Esophagus squamous epithelium (tissue), 5 donors: ENCODE measurements at places on chromosomes 4 and X.

DNA sequence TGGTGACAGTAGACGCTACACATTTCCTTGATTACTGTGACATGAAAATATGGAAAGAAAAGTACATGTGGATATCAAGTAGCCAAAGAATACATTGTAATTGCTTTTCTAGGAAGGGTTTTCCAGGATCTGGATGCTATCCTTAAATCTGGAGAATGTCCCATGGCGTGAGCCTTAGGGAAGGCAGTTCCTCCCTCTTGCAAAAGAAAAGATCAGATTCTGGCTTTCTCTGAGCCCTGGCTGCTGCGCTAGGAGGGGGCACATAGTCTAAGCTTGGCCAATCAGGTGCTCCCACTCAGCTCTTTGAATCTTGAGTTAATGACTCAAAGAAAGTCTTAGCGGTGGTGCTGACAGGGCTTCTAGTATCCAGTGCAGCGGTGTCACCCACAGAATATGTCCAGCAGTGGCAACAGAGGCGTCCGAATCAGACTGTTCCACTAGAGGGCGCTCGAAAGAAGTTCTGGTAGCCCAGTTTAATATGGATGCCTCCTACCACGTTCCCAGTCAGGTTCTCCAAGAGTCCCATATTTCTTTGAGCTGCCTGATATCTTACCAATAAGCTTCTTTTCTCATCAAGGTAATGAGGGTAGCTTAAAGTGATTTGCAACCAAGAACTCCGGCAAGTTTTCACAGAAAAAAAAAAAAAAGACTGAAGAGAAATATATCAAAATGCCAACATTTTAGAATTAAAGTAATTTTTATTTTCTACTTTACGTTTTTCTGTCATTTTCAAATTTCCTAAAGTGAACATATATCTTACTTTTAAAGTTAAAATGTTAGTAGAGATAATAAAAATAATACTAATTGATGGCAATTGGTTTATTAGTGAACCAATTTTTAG lies 213.4 kb upstream of the S100G start:
- no peak for DNase-seq

- no peak for DNase-seq
Observed at GRCh38 chr4:62835631-62836030, 1573.6 kb downstream of the TECRL start.

DNA sequence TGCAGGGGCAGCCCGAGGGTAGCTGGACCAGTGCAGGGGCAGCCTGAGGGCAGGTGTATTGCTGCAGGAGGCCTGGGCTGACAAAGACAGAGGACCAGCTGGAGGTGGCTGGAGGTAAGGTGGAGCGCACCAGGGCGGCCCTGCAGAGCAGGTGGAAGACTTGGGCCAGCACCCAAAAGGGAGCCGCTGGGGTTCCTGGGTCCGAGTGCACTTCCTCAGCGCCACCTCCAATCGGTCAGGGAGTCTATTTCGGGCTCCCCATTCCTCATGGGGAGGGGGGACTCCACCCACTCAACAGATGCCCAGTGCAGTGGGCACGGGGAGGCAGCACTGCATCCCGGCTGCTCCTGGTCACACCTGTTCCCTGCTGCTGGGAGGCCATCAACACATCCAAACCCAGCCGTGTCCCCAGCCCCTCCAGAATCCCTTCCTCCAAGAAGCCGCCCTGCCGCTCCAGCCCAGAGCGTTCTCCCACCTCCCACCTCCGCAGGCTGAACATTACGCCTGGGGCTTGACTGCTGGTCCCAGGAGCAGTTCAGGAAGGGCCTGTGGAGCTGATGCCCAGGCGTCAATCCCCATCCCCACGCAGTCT lies 1.5 kb downstream of the LRPAP1 start:
- no peak for DNase-seq

- DNase-seq = no peak
Observed at GRCh38 chrX:9362363-9362928, 102.4 kb upstream of the TBL1X start.

DNA sequence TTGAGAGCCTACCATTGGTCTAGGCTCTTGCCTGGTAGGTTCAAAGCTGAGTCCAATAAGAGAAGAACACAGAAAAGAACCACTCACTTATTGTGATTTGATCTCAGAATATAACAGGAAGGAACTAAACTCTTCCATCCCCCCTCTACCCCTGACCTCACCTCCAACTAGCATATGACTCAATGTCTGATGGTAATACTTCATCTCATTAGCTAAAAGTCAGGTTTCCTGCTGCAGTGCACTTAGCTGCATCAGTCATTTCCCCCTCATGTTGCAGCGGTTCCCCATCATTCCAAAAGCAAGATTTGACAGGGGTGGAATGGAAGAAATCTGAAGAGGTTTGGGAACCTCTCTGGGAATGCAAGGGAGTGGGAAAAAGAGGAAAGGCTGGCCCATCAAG lies 289.5 kb downstream of the SMARCA1 start:
- no peak for DNase-seq

DNA sequence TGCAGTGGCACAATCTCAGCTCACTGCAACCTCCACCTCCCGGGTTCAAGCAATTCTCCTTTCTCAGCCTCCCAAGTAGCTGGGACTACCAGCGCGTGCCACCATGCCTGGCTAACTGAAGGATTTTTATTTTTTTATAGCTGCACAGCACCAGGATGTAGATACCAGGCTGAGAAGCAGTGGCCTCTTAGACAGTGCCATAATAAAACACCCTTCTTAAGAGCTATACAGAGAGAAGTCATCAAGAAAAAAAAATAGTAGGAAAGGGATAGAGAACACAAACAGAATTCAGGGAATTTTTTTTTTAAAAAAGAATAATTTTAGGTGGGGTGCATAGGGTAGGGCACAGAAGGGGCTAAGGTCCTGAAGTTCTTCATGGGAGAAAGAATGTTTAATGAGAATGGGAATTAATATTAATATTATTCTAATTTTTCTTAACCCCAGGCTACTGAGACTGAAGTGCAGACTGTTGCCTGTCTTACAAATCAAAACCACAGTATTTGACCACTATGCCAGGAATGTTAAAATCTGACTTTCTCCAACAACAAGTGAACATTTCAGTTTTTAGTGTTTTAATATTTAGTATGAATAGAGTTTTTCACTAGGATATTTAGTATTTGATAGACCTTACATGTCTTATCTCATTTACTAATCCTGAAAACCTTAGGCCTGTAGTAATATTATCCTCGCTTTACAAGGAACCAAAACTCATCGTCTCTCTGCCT lies 146.7 kb downstream of the KCNIP4 start:
- DNase-seq = no peak

DNA sequence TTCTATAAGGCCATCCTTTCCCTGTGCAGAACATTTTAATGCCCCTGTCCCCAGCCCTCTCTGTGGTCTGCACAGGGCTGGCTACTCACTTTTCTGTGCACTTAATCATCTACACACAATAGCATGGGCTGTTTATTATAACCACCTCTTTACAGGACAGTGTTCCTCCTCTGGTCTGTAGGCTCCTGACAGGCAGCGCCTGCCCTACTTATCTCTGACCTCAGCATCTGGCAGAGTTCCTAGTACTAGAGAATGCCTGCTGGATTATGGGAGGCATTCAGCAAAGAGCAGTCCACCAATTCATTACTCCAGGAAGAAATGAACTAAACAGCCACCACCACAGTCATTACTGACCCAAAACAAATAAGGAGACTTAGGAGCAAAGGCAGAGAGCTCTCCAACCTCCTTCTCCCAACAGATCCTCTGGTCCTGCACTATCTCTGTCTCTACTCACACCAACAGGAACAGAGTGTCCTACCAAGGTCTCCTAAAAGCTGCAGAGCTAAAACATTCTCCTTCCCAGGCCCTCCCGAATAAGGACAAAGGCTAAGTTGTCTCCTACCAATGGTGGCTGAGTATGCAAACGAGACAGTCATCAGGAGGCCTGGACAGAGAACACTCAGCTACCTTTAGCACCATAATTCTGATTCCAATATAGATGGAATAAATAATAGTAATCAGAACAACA lies 279.2 kb downstream of the QDPR start:
- DNase-seq = no peak

- no peak for DNase-seq
Observed at GRCh38 chrX:317424-318067, 1.1 kb downstream of the GTPBP6 start.

- no peak for DNase-seq
Observed at GRCh38 chrX:29662101-29662500, 553.3 kb upstream of the MAGEB2 start.

DNA sequence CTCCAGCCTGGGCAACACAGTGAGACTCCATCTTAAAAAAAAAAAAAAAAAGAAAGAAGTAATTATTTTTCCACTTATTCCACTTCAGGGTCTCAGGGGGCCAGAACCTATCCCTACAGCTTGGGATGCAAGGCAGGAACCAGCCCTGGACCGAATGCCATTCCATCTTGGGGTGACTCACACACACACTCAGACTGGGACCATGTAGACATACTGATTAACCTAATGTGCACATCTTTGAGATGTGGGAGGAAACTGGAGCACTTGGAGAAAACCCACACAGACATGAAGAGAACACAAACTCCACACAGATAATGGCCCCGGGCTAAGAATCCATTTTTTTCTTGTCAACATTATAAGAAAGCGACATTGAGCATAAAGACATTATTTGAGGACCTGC lies 132.5 kb downstream of the PTTG2 start:
- DNase-seq = no peak

GRCh38 chr4:28654618-28655017 lies 1794.0 kb downstream of the STIM2 start:
- no peak for DNase-seq

GRCh38 chr4:87911252-87911774 lies 64.2 kb upstream of the SPP1 start:
- no peak for DNase-seq

DNA sequence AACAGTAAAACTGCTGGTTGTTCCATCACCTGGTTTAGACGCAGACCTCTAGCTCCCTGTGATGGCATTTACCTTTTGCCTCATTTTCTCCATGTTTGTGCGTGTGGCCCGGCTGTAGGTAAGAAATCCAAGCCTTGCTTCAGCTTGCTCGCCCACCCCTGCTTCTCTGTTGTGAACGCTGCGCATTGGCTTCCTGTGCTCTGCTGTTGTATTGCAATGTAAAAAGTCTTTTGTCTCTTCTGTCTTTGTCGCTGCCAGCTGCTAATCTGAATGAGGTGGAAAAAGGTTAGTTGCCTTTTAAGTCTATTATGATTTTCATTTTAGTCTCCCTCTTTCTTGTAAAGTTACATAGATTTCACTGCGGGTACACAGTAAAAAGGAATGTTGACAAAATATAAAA lies 127.3 kb upstream of the PACRGL start:
- no peak for DNase-seq

GRCh38 chrX:153538424-153538823 lies 21.0 kb downstream of the ATP2B3 start:
- DNase-seq = no peak

DNA sequence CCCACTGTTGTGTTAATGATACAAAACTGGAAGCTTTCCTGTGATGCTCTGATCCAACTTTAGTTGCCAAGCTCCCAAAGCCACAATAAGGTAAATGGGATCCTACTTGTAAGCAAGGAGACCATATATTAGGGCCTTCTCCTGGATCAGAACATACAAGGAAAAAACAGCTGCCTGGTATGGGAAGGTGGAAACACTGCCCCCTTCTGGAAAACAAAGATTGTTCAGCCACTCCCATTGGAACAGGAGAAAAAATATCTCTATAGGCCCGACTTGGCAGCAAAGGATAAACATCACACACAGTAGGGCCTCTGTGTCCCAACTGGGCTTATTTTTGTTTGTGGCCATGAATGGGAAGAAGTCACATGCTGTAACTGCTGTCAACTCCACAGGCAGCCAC lies 166.5 kb downstream of the TBX22 start:
- no peak for DNase-seq

- no peak for DNase-seq
Observed at GRCh38 chr4:7890635-7891393, 48.8 kb downstream of the AFAP1 start.

GRCh38 chr4:6430927-6431326 lies 41.5 kb downstream of the PPP2R2C start:
- DNase-seq = no peak

DNA sequence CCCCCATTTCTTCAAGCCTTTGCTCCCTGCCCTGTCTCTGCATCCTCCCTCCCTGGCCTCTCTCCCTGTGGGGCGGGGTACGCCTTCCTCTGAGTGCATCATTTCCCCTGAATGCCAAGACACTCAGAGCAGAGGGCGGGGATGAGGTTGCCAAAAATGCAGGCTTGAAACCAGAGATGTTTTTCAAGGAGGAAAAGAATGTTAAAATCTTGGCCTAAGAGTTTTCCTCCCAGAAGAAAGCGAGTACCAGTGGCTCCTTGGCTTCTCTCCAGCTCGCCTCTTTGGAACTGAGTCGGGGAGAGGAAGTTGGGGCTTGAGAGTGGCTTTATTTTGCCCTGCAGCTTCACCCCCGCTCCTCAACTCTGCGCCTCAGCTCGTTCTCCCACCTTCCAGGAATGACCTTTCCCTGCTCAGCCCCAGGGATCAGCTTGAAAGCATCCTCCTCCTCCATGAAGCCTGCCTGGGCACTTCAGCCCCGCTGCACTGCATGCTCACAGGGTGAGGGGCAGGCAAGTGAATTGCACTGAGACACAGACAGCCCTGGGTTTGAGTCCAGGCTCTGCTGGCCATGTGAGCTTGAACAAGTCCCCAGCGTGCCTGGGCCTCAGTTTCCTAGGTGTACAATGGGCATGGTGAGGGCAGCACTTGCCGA lies 57.5 kb upstream of the SORCS2 start:
- no peak for DNase-seq

DNA sequence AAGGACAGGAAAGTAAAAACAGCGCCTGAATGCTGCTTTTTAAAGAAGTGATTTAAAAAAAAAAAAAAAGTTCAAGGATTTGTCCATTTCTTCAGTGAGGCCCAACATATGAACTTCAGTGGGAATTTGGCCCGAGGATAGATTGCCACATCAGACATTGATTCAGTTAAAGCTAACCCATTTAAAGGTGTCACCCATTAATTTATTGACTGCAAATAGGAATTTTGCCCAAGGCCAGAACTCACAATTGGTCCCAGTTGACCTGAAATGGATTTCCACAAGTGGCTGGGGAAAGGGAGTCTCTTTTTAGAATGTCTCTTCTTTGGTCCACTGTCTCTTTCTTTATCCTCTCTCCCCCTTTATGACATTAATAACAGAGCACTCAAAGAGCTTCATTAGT lies 86.5 kb upstream of the RPL34 start:
- no peak for DNase-seq

- no peak for DNase-seq
Observed at GRCh38 chr4:13542577-13543031, 1.7 kb downstream of the NKX3-2 start.

GRCh38 chr4:148881860-148882643 lies 439.8 kb upstream of the NR3C2 start:
- DNase-seq = no peak

- DNase-seq = no peak
Observed at GRCh38 chrX:77527233-77528001, 80.2 kb downstream of the FGF16 start.

DNA sequence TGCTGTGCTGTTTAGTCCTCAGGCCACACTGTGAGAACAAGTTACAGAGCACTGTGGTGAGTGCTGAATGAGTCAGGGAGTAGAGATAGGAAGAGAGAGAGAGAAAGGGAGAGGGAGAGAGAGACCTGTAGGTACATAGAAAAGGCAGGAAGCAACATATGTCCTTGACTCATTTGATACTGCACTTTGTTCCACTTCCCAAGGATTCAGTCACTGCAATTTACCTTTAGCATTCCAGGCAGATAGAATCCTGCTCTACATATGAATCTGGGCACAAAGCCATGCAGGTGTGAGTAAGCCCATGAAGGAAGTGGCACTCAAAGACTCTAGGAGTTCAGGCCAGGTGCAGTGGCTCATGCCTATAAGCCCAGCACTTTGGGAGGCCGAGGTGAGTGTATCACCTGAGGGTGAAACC lies 1.0 kb upstream of the DAPP1 start:
- no peak for DNase-seq

GRCh38 chr4:112735474-112735951 lies 98.6 kb downstream of the LARP7 start:
- no peak for DNase-seq

GRCh38 chr4:186228514-186228894 lies 1.2 kb downstream of the KLKB1 start:
- DNase-seq = no peak
